ENCODE measurements at places on chromosomes 3 and 15.

- no peak for DNase-seq
These were observed 22.7 kb upstream of the EPHB3 start for GRCh38 chr3:184538666-184539431.

DNA sequence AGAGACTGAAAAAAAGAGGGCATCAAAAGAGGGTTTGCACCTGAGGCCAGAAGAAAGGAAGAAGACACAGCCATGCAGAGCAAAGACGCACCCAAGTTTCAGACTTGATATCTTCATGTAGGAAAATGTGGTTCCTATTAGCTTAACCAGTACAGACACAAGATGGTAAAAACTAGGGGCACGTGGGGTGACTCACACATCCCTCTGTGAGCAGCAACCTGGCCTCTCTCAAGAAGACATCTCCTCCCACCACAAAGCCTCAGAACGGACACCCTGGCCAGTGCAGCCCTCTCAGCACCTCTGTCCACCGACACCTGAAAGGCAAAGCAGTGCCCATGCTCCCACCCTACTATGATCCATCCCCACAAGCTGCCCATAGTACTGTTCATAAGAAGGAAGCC, 33.3 kb downstream of the GLB1 start:
- no peak for DNase-seq

- DNase-seq: peak; percentile 2
These were observed 518.2 kb downstream of the CADM2 start for GRCh38 chr3:85476891-85477495.

DNA sequence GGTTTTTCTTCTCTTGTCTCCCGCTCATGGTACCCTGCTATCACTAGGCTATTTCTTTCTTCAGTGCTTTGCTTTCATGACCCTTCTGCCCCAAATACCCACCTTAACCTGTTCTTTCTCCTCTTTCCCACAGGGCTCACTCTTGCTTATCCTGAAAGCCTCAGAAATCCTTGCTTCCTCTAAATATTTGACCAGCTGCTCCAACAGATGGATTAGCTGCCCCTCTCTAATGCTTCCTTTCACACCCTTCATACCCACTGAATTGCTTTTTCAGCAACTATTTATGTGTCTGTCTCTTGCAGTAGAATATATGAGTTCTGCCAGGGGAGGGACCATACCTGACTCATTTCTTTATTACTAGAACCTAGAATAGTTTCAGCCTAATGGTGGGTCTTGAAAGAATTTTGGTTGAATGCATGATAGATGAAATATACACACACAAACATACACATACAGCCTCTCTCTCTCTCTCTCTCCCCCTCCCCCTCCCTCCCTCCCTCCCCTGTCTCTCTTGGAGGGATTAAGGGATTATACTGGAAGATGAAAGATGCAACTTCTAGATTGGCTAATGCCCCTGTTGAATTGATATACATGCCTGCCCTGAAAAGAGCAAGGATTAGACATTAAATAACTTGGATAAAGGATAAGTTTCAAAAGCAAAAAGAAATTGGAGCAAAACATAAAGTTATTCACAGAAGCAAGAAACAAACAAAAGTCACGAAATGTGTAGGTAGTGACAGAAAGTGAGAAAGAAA, 95.0 kb upstream of the GADL1 start:
- peak; percentile 25 for DNase-seq

- DNase-seq: no peak
These were observed 2.1 kb downstream of the SLC41A3 start for GRCh38 chr3:126081618-126082361.

GRCh38 chr3:115615001-115615814, 8.1 kb upstream of the GAP43 start:
- no peak for DNase-seq

GRCh38 chr3:105397974-105398373, 31.3 kb downstream of the ALCAM start:
- no peak for DNase-seq

DNA sequence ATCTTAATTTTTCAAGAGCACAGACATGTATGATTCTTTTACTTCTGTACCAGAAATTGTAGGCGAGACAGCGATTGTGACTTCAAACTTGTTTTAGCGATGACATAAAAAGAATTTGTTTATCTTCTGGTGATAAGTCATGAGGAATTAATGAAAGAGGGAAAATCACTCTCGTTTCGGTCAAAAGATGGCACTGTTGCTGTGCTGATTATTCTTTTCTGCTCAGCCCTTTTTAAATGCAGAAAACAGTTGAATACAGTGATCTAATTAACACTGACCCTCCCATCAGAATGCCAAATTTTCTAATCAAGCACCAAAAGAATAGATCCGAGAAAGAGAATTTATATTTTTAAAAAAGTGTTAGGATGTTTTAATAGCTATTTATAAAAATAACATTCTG, 52.6 kb downstream of the NSUN3 start:
- DNase-seq: peak; percentile 27

DNA sequence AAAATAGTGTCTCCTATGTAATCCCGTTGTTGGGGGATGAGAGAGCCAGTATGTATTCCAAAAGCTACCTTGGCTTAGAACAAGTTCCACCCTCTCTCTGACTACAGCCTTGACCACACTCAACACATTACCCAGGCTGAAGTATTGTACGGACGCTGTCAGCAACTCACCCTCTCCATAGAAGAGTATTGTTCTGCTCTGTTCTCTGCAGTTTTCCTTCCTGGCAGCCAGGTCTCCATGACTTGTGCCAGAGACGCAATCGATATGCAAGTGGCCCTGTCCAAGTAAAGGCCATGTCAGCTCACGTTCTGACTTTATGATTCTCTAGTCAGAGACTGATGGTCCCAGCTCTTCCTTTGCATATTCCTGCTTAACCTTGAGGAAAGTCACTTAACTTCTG, 164.1 kb upstream of the SLCO3A1 start:
- DNase-seq: no peak

- no peak for DNase-seq
These were observed 8.3 kb downstream of the IFT122 start for GRCh38 chr3:129448186-129448895.

DNA sequence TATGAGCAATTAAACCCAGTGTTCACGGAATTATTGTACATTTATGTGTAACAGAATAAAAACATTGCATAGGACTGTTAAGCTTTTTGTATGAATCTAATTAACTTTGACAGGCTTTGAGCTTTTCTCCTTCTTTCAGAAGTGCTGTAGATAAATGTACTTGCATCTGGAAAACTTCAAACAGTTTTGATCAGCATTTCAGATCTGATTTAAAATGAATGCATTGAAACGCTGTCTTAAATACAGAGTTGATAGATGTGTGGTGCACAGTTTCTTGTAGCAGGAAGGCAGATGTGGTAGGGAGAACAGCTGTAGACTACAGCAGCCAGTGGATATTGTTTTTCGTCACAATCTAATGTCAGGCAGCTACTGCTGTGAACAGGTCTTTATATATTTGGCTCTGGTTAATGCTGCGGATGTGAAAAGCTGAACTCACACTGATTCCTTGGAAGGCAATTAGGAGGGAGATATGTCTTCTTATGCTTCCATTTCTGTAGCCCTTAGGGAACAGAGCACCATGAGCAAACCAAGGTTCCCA, 193.8 kb upstream of the GOLIM4 start:
- peak; percentile 2 for DNase-seq

DNA sequence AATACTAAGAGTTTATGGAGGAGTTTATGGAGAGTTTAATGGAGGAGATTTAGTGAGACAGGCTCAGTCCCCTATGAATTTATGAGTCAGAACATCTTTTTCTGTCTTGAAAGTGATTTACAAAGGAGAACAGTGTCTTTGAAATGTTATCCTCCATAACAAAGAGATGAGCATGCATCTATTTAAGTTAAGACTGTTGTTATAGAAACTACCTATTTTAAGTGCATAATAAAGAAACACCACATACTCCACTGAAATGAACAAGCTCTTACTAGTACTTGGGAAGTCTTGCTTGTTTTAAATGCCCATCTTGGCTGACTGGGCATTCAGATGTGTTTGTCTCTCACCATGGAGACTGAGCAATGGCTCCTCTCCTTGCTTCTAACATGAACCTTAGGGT, 118.7 kb upstream of the ACP3 start:
- no peak for DNase-seq

- no peak for DNase-seq
These were observed 22.8 kb upstream of the ELP6 start for GRCh38 chr3:47536221-47536891.

- DNase-seq: no peak
These were observed 104.6 kb downstream of the LRIG1 start for GRCh38 chr3:66396161-66396760.

- DNase-seq: no peak
These were observed 2.9 kb downstream of the TGM4 start for GRCh38 chr3:44877333-44877732.
